Effector CD4-positive, alpha-beta T cell (primary cell): ENCODE measurements at places on chromosomes 6 and 20.

DNA sequence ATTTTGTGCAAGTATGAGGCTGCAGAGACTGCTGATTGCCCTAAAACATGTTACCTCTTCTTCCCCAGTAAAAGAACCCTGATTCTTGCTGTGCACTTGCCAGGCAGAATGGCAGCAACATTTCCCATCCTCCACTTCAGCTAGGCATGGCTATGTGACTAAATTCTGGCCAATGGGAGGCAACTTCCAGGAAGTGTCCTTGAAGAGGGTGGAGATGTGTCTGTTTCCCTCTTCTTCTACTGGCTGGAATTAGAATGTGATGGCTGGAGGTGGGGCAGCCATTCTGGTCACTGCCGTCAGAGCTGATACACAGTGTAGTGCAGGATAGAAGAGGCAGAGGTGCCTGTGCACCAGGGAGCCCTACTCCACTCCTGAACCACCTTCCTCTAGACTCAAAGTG, 64.6 kb downstream of the CDH26 start:
- DNase-seq, result no peak

GRCh38 chr6:133809406-133809805, 79.5 kb upstream of the TCF21 start:
- DNase-seq, result no peak

GRCh38 chr20:59933849-59934585, 580 bp upstream of the SYCP2 start:
- peak; percentile 73 for DNase-seq

- DNase-seq, result no peak
These were observed 140.1 kb downstream of the NRN1 start for GRCh38 chr6:5866547-5867051.

- no peak for DNase-seq
These were observed 245.3 kb upstream of the HSF2 start for GRCh38 chr6:122154155-122154554.

GRCh38 chr6:42010185-42010891, 40.0 kb upstream of the TAF8 start:
- DNase-seq, result no peak

DNA sequence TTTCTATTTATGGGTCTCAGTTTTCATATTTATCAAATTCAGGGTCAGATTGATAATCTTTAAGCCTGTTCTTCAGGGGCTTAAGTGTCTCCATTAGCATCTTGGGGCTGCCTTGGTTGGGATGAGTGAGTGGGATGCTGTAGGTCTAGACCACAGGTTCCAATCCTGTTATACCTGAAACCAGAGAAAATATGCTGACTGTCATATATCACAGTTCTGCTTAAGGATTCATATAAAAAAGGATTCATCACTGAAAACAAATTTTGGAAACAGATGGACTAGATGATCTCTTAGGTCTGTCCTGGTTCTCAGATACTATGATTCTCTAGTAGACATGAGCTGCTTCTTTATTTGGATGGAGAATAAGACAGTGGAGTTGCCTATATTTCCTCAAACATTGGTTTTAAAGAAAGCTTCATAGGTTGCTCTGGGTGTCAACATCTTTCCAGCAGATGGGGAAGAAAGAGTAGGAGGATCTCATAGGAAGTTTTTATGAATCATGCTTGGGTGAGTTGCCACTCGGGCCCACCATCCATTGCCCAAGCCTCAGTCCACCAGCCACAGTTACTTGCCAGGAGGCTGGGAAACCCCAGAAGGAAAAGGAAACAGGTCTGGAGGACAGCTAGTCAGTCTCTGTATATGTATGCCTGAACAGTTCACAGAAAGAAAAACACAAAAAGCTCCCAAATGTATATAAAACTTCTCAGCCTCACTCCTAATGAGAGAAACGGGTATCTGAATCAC, 42.9 kb upstream of the MAP7 start:
- DNase-seq, result no peak

DNA sequence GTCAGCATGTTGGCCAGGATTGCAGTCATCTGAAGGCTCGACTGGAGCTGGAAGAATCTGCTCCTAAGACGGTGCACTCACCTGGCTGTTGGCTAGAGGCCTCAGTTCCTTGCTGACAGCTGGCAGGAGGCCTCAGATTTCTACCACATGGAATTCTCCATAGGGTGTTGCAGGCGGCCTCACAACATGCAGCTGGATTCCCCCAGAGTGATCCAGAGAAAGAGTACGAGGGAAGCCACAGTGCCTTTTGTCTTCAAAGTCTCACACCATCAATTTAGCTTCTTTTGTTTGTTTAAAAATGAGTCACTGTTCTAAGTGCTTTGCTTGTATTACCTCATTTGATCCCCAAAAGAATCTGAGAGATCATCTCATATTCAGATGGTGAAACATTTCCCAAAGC, 65.5 kb upstream of the FYN start:
- DNase-seq, result no peak

- no peak for DNase-seq
These were observed 1.8 kb upstream of the PSORS1C2 start for GRCh38 chr6:31140643-31141042.

GRCh38 chr20:34312024-34312460, 8.9 kb upstream of the AHCY start:
- DNase-seq, result no peak

- no peak for DNase-seq
These were observed 88.6 kb downstream of the WASF1 start for GRCh38 chr6:110090876-110091275.

GRCh38 chr6:6495851-6496250, 92.7 kb upstream of the LY86 start:
- DNase-seq, result no peak

- DNase-seq, result no peak
These were observed 79.0 kb downstream of the ANKEF1 start for GRCh38 chr20:10113746-10114145.

GRCh38 chr6:50939931-50940330, 121.3 kb downstream of the TFAP2B start:
- DNase-seq, result no peak

DNA sequence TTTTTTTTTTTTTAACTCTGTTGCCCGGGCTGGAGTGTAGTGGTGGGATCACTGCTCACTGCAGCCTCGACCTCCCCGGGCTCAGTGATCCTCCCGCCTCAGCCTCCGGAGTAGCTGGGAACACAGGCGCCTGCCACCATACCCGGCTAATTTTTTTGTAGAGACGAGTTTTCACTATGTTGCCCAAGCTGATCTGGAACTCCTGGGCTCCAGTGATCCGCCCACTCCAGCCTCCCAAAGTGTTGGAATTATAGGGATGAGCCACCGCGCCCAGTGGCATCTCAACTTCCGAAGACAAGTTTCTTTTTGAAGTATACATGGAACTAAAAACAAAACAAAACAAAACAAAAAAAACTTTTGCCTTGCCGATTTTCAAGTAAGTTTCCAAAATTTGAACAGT, 66.6 kb upstream of the ZNF184 start:
- no peak for DNase-seq

DNA sequence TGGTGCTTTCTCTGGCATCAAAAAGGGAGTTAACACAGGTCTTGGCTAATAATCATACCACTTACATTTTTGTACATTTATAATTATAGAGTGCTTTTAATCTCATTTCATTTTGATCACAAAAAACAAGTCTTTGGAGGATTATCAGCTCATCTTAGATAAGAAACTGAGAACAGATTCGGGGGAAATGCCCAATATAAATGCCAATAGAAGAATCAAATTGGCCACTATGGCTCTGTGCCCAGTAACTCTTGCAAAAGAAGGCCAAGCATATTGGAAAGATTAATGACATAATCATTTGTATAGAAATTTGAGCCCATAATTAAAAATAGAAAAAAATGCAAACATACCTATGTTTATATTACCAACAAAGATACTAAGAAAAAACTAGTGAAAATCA, 42.5 kb downstream of the IPCEF1 start:
- DNase-seq, result no peak

- no peak for DNase-seq
These were observed 18.7 kb downstream of the KCNQ5 start for GRCh38 chr6:72640615-72640930.

DNA sequence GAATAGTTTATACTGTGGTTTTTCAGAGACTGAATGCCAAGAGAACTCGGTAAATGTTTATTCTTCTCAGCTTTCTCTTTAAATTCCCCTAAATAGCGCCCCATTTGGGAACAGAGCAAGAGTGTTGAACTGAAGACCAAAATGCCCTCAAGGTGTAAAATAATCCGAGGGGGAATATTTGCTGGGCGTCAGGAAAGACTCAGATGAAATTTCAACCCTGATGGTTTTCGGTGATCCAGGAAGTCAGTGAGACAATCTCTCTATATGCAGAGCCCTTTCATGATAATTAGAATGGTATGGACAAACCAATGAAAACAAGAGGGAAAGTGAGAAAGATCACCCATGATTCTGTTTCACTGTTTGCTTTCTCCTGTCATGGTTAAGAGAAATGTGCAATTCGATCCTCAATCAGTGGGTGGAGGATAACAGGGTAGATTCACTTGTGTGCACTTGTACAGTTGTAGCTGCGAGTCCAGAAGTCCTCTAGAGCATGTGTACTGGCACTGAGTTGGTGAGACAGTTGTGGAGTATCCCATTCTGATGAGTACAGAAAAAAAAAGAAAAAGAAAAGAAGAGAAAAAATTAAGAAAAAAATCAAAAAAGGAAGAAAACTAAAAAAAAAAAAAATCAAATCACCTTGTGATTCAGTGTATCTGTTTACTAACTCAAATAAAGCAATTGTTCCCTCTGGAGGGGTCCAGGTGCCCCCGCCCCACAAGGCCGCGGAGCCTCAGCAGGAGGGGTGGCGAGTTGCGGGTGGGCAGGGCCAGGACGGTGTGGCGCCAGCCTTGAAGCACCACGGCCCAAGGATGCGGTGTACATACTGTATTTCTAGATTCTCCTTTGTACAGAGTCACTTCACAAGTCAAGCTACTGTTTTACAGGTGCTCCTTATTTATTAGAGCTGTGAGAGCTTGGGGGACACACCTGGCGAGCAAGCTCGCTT, 164.9 kb downstream of the SCML4 start:
- no peak for DNase-seq

GRCh38 chr6:12034349-12034748, 22.2 kb downstream of the HIVEP1 start:
- no peak for DNase-seq

GRCh38 chr6:21785164-21785563, 191.6 kb downstream of the SOX4 start:
- no peak for DNase-seq

- DNase-seq, result no peak
These were observed 32.6 kb downstream of the BMP6 start for GRCh38 chr6:7758456-7758855.

- no peak for DNase-seq
These were observed 88.9 kb upstream of the ELOVL5 start for GRCh38 chr6:53437557-53438202.

DNA sequence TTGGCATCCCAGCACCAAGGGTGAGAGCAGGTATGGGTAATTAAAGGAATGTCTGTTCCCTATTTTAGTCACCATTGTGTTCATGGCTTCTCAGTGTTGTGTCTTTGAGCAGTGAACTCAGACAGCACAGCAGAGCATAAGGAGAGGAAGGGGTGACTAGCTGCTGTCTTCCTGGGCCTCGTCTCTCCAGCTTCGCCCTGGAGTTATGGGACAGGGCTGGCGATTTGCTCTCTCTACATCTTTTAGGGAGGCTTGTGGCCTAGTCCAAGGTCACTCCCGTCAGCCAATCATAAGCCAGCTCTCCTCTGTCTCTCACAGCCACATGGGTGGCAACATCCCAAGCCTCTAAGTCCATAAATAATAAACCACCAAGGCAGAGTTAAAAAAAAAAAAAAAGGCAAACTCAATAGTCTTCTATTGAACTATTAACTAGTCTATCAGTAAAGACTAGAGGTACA, 7.3 kb downstream of the CST3 start:
- DNase-seq, result no peak
